Heart right ventricle (tissue), 16 donors: ENCODE measurements at places on chromosomes 2 and 18. TPM values are rescaled to one million over a fixed set of nuclear protein-coding genes. Genes with fewer than 3 reads are reported as not detected.

Gene SATB2
- 2.3 TPM for total RNA-seq

Gene AGXT
- not detected for total RNA-seq

- no peak overlapping the region for H3K27ac ChIP-seq
- no peaks in the 10 kb centered on the region for H3K36me3 ChIP-seq
- H3K27me3 ChIP-seq = no peaks in the 10 kb centered on the region
- no peaks in the 10 kb centered on the region for H3K4me1 ChIP-seq
- no peak overlapping the region for H3K4me3 ChIP-seq
These were observed 555.8 kb downstream of the NRXN1 start for GRCh38 chr2:50476174-50476573.

DNA sequence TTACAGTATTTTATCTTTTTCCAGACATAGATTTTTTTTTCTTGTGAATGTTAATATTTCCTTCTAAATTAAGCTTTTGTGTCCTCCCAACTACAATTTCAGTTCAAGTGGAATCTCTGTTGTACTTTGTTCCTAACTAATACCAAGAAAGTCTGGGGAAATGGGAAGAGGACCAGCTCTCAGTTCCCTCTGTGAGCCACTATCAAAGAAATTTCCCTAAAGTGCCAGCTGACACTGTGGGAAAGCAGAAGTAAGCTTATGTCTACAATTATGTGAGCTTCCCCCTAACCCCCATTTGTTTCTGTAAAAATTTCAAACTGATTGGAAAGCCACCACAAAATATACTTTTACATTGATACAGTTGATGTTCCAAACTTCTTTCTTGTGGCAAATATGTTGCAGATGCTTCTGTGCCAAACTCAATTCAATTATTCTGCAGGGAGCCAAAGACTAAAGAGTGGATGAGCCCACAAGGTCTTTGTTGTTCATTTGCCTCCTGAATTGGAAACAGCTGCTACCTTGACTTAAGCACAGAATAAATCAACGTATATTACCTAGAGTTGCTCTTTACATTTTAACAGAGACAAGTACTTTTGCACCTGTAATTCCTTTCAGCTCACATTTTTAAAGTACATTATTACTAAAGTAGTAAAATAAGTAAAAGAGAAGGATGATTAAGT is 306.6 kb downstream of the PTH2R start:
- no peaks in the 10 kb centered on the region for H3K4me1 ChIP-seq
- no peaks in the 10 kb centered on the region for H3K27me3 ChIP-seq
- no peaks in the 10 kb centered on the region for H3K36me3 ChIP-seq
- no peak overlapping the region for H3K27ac ChIP-seq
- no peak for DNase-seq
- no peak overlapping the region for H3K4me3 ChIP-seq

- no peak overlapping the region for H3K4me3 ChIP-seq
- DNase-seq = no peak
- peaks cover 3% of the 10 kb centered on the region for H3K4me1 ChIP-seq
- no peaks in the 10 kb centered on the region for H3K36me3 ChIP-seq
- no peaks in the 10 kb centered on the region for H3K27me3 ChIP-seq
These were observed 228.7 kb upstream of the SIX2 start for GRCh38 chr2:45237850-45238542.

- H3K4me1 ChIP-seq = no peaks in the 10 kb centered on the region
- DNase-seq = no peak
- no peaks in the 10 kb centered on the region for H3K36me3 ChIP-seq
- H3K27ac ChIP-seq = no peak overlapping the region
- H3K27me3 ChIP-seq = no peaks in the 10 kb centered on the region
These were observed 63.6 kb upstream of the LTBP1 start for GRCh38 chr2:32882816-32883810.

DNA sequence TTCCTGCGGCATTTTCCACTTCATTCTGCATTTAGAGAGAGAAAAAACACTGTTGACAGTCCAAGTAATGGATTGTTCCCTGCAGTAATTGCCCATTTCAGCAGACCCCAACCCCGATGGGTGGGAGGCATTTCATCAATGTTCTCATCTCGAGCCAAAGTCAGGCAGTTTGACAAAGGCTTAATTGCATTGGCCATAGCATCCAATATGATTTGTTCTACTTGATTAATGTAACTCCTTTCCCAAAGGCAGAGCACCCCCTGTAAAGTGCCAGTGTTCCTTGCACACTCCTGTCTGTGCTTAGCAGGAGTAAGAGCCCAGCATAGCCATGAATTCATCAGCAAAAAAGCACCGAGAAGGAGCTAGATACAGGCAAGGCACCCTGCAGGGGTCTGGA is 174.4 kb downstream of the SEPTIN10 start:
- H3K4me3 ChIP-seq = no peak overlapping the region
- no peak overlapping the region for H3K27ac ChIP-seq
- no peak for DNase-seq

- no peak for DNase-seq
- peaks cover 28% of the 10 kb centered on the region for H3K27me3 ChIP-seq
- H3K4me1 ChIP-seq = peaks cover 8% of the 10 kb centered on the region
- no peak within 1 kb of the TSS for H3K27ac ChIP-seq
- no peaks in the 10 kb centered on the region for H3K36me3 ChIP-seq
- H3K4me3 ChIP-seq = peak within 1 kb of the TSS; percentile 47
These were observed at the start of gene CIDEA for GRCh38 chr18:12254136-12254819. CIDEA (plus strand) TSS chr18:12254361; CDS start chr18:12254384, 23 bp downstream.

DNA sequence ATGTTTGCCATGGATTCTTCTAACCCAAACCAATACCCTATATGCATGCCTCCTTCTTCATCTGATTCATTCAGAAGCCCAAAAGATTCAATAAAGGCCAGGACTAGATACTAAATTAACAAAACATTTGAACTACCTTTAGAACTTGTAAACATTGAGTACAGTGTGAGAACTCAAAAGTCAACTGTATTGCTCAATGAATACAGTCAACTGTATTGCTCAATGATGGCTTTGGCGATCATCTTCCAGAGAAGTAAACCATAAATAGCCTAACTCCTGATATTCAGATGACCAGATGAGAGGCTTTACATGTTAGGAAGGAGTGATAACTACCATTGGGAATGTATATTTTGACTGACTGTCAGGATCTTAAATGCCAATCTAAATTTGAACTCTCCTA is 206.5 kb upstream of the ITGA4 start:
- H3K27ac ChIP-seq = no peak overlapping the region
- DNase-seq = no peak
- H3K4me3 ChIP-seq = no peak overlapping the region
- H3K27me3 ChIP-seq = no peaks in the 10 kb centered on the region

DNA sequence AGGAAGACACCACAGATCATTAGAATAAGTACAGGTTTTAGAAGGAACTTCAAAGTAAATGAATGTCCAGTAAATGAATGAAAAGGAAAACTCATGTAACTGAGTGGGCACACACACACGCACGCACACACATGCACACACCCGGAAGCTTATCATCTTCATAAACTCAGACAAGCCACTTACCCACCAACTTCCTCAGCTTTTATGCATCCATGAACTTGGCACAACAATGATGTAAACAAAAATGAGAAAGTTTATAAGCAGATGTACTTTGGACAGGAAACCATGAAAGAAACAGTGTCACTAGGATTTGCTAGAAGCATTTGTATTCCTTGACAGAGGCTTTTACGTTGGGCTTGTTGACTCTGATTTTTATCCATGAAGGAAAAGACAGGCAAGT is 23.2 kb downstream of the RNF152 start:
- peak overlapping the region; percentile 52 for H3K27ac ChIP-seq
- no peak for DNase-seq
- no peaks in the 10 kb centered on the region for H3K27me3 ChIP-seq
- no peaks in the 10 kb centered on the region for H3K36me3 ChIP-seq
